ENCODE measurements at places on chromosomes 4 and X.

GRCh38 chrX:136176399-136176825 lies 29.1 kb downstream of the FHL1 start:
- DNase-seq = peak; percentile 88

DNA sequence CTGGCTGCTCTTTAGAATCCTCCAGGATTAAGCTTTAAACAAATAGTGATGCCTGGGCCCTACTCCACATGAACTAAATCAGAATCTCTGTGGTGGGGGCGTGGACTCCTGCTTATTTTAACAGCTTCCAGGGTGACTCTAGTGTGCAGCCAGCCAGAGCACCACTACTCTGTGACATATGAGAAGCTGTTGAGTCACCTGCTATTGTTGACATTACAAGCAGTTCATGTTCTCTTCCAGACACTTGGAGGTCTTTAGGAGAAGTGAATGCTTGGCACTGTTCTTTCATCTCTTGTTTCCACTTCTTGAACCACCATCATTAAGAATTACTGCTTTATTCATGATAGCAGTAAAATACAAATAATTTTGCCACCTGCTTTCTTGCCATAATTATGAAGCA lies 426 bp upstream of the C4orf51 start:
- peak; percentile 80 for DNase-seq

DNA sequence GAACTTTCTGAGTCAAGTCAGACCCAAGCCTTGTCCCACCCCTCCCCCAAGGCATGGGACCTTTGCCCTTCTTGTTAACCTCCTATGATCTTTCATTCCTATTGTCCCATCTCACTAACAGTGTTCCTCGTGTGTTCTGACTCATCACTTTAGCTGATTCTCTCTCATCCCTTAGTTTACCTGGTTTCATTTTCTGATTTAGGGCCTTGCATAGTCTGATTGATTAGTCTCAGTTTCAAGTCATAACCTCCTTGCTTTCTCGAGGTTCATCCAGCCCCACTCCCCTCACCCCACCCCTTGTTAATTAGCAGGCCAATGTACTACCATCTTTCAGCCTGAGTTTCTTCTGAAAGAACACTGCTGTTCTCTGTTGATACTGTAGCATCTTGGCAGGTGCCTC lies 517.4 kb downstream of the RPA4 start:
- DNase-seq = no peak

- peak; percentile 7 for DNase-seq
These were observed 152.1 kb downstream of the FMR1NB start for GRCh38 chrX:148133105-148133725.

DNA sequence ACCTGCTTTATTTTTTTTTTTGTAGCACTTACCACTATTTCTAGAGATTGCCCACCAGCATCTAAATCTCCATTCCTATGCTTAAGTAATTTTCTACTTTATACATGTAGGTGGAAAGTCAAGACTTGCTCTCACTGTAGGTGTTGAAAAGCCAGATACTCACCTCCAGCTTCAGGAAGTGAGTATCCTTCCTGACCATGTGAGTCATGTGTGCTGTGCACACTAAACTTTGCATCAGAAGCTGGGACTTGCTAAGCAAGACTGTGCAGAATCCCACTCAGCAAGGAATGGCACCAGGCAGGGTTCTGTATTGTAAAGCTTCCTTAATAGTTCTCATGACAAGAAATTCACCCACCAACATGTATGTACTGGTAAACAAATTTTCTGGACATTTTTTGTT lies 151.8 kb downstream of the POU4F2 start:
- DNase-seq = no peak

- no peak for DNase-seq
These were observed 2.7 kb upstream of the NKX3-2 start for GRCh38 chr4:13546941-13547484.

DNA sequence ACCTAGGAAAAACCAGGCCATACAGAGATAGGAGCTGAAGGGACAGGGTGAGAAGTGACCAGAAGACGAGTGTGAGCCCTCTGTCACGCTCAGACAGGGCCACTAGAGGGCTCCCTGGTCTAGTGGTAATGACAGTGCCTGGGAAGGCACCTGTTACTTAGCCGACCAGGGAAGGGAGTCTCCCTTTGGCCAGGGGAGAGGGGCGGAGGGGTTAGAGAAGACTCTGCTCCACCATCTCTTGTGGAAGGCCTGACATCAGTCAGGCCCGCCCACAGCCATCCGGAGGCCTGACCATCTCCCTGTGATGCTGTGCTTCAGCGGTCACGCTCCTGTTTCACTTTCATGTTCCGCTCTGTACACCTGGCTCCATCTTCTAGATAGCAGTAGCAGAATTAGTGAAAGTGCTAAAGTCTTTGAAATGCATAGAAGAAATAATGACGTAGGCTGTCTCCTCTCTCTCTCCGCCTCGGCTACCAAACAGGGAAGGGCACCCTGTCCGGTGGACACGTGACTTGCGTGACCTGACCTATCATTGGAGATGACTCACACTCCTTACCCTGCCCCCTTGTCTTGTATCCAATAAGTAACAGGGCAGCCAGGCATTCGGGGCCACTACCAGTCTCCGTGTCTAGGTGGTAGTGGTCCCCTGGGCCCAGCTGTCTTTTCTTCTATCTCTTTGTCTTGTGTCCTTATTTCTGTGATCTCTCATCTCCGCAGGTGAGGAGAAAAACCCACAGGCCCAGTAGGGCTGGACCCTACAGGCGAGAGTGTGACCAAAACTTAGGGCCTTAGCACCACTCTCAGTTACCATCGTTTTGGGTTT lies 26.7 kb downstream of the HTT-AS start:
- peak; percentile 64 for DNase-seq

- DNase-seq = no peak
These were observed 67.6 kb upstream of the CTSO start for GRCh38 chr4:156021298-156021697.

DNA sequence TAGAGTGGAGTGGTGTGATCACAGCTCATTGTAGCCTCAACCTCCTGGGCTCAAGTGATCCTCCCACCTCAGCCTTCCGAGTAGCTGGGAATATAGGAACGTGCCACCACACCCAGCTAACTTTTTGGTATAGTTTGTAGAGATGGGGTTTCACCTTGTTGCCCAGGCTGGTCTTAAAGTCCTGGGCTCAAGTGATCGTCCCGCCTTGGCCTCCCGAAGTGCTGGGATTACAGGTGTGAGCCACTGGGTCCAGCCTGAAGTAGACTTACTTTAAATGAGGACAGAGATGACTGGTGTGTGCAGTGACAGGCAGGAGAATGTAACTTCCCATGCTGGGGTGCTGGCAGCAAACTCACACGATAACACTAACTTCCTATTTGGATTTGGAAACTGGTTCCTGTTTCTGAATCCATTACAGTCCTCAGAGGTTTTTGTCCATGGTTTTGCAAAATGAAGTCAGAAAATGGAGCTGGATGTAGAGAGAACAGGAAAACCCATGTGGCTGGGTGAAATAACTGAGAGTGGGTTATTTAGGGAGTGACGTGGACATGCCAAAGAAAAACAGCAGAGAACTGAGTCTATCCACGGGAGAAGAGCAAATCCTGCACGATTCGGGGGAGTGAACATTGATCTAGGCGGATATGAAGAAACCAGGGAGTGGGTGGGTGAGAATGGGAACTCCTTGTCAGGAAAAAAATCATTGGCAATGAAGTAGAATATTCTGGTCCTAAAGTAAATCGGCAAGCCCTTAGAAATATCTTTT lies 95.6 kb downstream of the GATB start:
- DNase-seq = no peak

GRCh38 chr4:30714408-30715031 lies 5.6 kb upstream of the PCDH7 start:
- DNase-seq = peak; percentile 57

- DNase-seq = no peak
These were observed 32.3 kb downstream of the ETNPPL start for GRCh38 chr4:108730579-108730978.

- no peak for DNase-seq
These were observed 22.3 kb upstream of the RNF150 start for GRCh38 chr4:141155586-141155985.

All from muscle of leg (tissue), 16 donors.